ENCODE measurements at places on chromosomes 6 and 20. TPM values are rescaled to one million over a fixed set of nuclear protein-coding genes. Genes with fewer than 3 reads are reported as not detected.

- no peaks in the 10 kb centered on the region for H3K4me1 ChIP-seq
- no peak for DNase-seq
- no peak overlapping the region for H3K4me3 ChIP-seq
Observed at GRCh38 chr6:126824226-126824625, 294.2 kb upstream of the RSPO3 start.

GRCh38 chr6:13478525-13478966 lies 8.9 kb downstream of the GFOD1 start:
- H3K4me1 ChIP-seq = peaks cover 19% of the 10 kb centered on the region
- H3K27me3 ChIP-seq = no peaks in the 10 kb centered on the region
- H3K4me3 ChIP-seq = no peak overlapping the region

DNA sequence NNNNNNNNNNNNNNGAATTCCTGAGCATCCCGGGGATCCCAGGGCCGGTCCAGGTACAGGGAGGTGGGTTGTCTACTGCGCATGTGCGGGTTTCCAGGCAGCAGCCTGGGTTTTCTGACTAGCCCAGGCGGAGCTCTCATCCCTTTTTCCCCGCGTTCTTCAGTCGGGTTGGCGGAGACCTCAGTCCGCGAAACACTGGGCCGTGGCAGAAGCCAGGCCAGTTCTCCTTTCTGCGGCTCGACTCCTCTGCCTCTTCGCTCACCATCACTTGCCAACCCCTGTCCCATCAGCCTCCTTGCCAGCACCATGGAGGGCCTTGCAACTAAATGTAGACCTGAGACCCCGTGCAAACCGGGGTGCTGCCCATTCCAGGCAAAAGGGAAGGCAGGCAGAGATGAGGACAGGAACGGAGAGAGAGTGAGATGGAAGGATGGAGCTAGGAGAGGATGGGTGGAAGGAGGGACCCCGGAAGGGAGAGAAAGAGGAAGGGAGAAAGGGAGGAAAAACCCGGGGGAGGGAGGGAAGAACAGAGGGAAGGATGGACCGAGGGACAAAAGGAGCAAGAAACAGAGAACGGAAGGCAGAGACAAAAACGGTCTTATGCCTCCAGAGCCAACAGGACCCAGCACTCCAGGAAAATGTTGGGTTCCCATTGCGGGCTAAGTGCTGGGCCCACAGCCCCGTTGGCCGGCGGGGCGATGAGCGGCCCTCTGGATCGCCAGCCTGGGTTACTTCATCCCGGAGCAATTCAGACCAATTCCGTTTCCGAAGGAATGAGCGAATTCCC lies 445.4 kb upstream of the DEFB115 start:
- peaks cover 2% of the 10 kb centered on the region for H3K36me3 ChIP-seq
- H3K4me1 ChIP-seq = no peaks in the 10 kb centered on the region
- DNase-seq = no peak
- no peak overlapping the region for H3K4me3 ChIP-seq

GRCh38 chr6:2531426-2532215 lies 219.1 kb downstream of the MYLK4 start:
- H3K4me3 ChIP-seq = no peak overlapping the region
- peaks cover 78% of the 10 kb centered on the region for H3K27me3 ChIP-seq
- no peak overlapping the region for H3K27ac ChIP-seq
- no peak for DNase-seq
- H3K4me1 ChIP-seq = no peaks in the 10 kb centered on the region

- H3K4me3 ChIP-seq = peak overlapping the region; percentile 78
- peaks cover 26% of the 10 kb centered on the region for H3K36me3 ChIP-seq
- H3K27me3 ChIP-seq = no peaks in the 10 kb centered on the region
Observed at GRCh38 chr20:63216849-63217471, 1.0 kb upstream of the YTHDF1 start.

- DNase-seq = no peak
- no peaks in the 10 kb centered on the region for H3K4me1 ChIP-seq
- no peak overlapping the region for H3K4me3 ChIP-seq
- H3K27me3 ChIP-seq = peaks cover 30% of the 10 kb centered on the region
Observed at GRCh38 chr6:17894191-17894590, 93.2 kb downstream of the KIF13A start.

DNA sequence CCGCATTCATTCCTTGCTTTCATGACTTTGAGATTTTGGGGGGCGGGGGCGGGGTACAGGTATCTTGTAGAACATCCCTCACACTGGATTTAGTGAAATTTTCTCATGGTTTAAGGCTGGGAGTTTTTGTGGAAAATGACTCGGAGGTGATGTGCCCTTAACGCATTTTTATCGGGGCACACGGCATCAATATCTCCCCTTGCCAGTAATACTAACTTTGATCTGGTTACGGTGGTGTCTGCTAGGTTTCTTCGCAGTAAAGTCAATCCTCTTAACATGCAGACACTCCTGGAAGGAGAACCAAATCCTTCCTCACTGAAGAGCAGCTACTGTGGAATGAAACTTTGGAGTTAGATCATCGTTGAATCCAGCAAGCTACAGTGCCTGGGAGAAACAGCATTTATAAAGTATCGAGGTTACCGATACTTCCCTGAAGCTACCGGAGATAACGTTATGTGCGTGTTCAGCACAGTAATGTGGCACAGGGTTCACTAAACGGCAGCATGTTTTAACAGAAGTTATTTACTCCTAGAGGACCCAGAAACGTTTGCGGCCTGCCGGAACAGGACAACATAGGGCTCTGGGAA lies 1.2 kb upstream of the DYNLRB1 start:
- no peaks in the 10 kb centered on the region for H3K27me3 ChIP-seq
- peaks cover 12% of the 10 kb centered on the region for H3K36me3 ChIP-seq
- H3K27ac ChIP-seq = peak overlapping the region; percentile 94
- H3K4me1 ChIP-seq = peaks cover 27% of the 10 kb centered on the region

DNA sequence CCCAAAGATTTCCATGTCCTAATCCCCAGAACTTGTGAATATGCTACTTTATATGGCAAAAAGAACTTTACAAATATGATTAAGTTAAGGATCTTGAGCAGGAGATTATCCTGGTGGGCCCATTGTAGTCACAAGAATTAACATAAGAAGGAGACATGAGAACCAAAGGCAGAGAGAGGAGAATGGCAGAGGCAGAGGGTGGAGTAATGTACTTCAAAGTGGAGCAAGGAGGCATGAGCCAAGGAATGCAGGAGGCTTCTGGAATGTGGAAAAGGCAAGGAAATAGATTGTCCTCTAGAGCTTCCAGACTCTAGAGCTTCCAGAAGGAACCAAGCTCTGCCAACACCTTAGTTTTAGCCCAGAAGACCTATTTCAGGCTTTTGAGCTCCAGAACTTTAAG lies 147.4 kb downstream of the MOXD1 start:
- no peak overlapping the region for H3K4me3 ChIP-seq
- H3K36me3 ChIP-seq = no peaks in the 10 kb centered on the region
- peaks cover 14% of the 10 kb centered on the region for H3K27me3 ChIP-seq
- H3K27ac ChIP-seq = no peak overlapping the region
- no peaks in the 10 kb centered on the region for H3K4me1 ChIP-seq
- no peak for DNase-seq

DNA sequence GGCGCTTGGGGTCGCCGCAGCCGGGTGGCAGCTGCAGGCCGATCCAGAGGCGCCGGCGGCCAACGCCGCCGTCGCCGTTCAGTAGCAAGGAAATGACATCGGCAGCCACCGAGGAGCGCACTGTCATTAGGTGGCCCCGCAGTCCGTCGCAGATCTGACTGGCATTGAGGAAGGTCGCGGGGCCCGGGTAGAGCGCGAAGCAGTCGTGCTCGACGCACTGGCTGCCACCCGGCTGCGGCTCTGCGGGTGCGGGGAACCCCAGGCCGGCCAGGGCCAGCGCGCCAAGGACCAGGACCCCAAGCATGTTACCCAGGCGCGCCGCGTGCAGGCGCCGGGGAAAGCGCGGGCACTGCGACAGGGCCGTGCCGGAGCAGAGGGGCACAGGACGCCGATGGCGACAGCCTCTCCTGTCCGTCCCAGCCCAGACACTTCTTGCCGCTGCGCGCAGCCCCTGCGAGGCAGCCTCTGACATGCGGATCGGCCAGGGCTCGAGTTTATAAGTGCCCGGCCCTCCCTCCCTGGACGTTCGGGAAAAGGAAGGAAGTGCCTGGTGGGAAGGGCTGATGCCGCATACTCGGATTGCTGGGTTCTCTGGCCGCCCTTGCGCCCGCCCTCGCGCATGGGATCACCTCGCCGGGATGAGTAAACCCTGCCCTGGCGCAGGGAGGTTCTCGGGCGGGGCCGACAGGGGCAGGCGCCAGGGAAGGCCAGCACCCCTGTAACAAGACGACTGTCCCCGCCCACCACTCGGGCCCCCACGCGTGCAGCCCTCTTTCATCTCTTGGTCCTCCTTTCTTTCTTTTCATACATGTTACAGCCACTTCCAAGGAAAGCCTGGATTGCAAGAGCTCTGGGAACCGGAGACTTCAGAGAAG lies at the start of gene THBD:
Gene THBD, minus strand, starts transcription at position 472 of the 875 bp plus-strand sequence. Its CDS starts 168 bp downstream, at position 304.
- H3K27me3 ChIP-seq = peaks cover 71% of the 10 kb centered on the region
- H3K36me3 ChIP-seq = no peaks in the 10 kb centered on the region
- H3K4me1 ChIP-seq = peaks cover 8% of the 10 kb centered on the region

DNA sequence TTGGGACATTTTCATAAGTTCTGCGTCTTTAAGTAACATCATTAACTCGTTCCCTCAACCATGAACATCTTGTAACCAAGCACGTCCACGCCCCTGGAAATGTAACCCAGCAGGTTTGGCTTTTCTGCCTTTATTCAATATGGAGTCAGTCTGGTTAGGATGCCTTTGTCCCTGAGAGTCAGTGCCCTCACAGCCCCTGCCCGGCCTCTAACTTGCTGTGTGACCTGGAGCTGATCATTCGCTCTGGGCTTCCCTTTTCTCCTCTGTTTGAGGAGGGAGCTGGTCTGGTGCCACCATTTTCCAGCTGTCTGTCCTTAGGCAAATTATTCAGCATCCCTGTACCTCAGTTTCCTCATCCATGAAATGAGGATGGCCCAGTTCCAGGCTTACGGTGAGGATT lies 26.5 kb upstream of the ANGPT4 start:
- no peak for DNase-seq
- H3K4me1 ChIP-seq = no peaks in the 10 kb centered on the region
- H3K4me3 ChIP-seq = no peak overlapping the region
- H3K27me3 ChIP-seq = peaks cover 5% of the 10 kb centered on the region

GRCh38 chr20:53695797-53696527 lies 102.3 kb upstream of the ZNF217 start:
- no peak overlapping the region for H3K4me3 ChIP-seq
- peaks cover 61% of the 10 kb centered on the region for H3K4me1 ChIP-seq
- H3K36me3 ChIP-seq = peaks cover 4% of the 10 kb centered on the region
- H3K27ac ChIP-seq = no peak overlapping the region
- H3K27me3 ChIP-seq = no peaks in the 10 kb centered on the region

DNA sequence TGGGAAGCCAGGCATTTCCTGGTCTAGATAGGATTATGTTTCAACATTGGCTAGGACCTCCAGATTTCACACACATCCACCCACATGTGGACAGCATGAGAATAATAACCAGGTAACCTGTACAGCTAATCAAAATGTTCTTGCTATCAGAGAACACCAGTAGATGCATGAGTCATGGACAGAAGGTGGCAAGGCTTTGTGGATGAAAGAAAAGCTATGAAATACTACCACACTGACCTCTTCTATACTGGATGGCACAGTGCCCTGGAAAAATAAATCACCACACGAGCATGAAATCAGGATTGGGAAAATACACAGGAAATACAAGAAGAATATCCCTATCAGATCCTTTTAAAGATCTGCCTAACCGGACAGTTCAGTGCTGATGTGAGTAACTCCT lies 113.0 kb downstream of the GMDS start:
- no peak overlapping the region for H3K4me3 ChIP-seq
- H3K4me1 ChIP-seq = peaks cover 6% of the 10 kb centered on the region
- H3K27ac ChIP-seq = no peak overlapping the region
- H3K27me3 ChIP-seq = no peaks in the 10 kb centered on the region
- H3K36me3 ChIP-seq = no peaks in the 10 kb centered on the region

GRCh38 chr6:139883776-139884175 lies 509.3 kb upstream of the CITED2 start:
- peaks cover 2% of the 10 kb centered on the region for H3K27me3 ChIP-seq
- H3K27ac ChIP-seq = no peak overlapping the region
- no peak overlapping the region for H3K4me3 ChIP-seq
- H3K4me1 ChIP-seq = no peaks in the 10 kb centered on the region
- H3K36me3 ChIP-seq = no peaks in the 10 kb centered on the region
- no peak for DNase-seq

DNA sequence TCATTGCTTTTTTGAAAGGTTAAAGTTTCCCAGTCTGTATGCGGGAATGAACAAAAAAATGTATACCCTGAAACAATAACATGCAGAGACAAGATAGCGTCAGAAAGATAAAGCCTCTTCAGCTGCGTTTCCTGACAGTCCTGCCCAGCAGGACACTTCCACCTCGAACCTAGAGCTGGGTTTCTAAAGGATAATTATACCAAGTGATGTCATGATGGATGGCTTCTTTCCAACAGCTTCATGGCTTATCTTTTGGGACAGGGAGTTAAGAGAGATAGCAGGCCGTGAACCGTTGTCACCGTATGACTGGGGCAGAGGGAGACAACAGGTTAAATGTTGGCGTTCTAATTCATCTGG lies 267.6 kb upstream of the SGK1 start:
- DNase-seq = no peak
- H3K36me3 ChIP-seq = no peaks in the 10 kb centered on the region
- no peak overlapping the region for H3K27ac ChIP-seq
- peaks cover 6% of the 10 kb centered on the region for H3K27me3 ChIP-seq

- peaks cover 2% of the 10 kb centered on the region for H3K27me3 ChIP-seq
- H3K4me1 ChIP-seq = no peaks in the 10 kb centered on the region
- H3K4me3 ChIP-seq = no peak overlapping the region
- no peaks in the 10 kb centered on the region for H3K36me3 ChIP-seq
Observed at GRCh38 chr6:133062696-133063306, 178.4 kb upstream of the EYA4 start.

DNA sequence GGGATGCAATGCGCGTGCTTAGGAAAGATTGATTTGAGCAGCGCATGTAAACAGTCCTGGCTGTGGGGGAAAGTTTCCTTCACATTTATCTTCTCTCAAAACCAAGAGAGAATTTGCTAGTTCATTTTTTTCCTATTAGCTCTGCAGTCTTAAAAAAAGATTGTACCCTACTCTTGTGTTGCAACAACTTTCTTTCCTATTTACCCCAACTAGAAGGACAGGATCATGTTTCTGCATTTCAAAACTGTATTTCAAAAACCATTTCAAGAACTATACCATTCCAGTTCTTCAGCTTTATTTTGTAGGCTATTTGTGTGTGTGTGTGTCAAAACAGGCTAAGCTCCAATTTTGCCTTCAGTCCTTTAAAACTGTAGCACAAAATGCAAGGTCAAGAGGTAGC lies 473.1 kb downstream of the KIF16B start:
- no peak overlapping the region for H3K4me3 ChIP-seq
- H3K27me3 ChIP-seq = no peaks in the 10 kb centered on the region
- no peaks in the 10 kb centered on the region for H3K36me3 ChIP-seq
- H3K4me1 ChIP-seq = no peaks in the 10 kb centered on the region
- H3K27ac ChIP-seq = no peak overlapping the region

GRCh38 chr6:25962149-25963127 lies at the start of gene TRIM38:
TRIM38 (plus strand) TSS chr6:25962802; CDS start chr6:25966523, 3,721 bp downstream.
- peaks cover 48% of the 10 kb centered on the region for H3K36me3 ChIP-seq
- H3K27me3 ChIP-seq = no peaks in the 10 kb centered on the region
- peak within 1 kb of the TSS; percentile 97 for H3K27ac ChIP-seq
- peaks cover 75% of the 10 kb centered on the region for H3K4me1 ChIP-seq
- H3K4me3 ChIP-seq = peak within 1 kb of the TSS; percentile 96
- DNase-seq = peak; percentile 91

ERVFRD-1 gene
- not detected for total RNA-seq

ENTPD6 gene
- total RNA-seq = 33.8 TPM

TNFRSF21 gene
- total RNA-seq = 0.27 TPM

LAMA4 gene
- total RNA-seq = not detected

PROKR2 gene
- total RNA-seq = not detected

Data from activated CD4-positive, alpha-beta T cell treated with anti-CD3 and anti-CD28 coated beads, Interleukin-2, amount 10 ng/mL, durations not matched to agents 7 days and 5 days (primary cell).